Esophagus muscularis mucosa (tissue), 4 donors: ENCODE measurements at places on chromosomes 16 and 17.

- DNase-seq: no peak
Observed at GRCh38 chr16:14013571-14014283, 57.4 kb upstream of the MRTFB start.

GRCh38 chr16:22677024-22677830 is 136.7 kb upstream of the HS3ST2 start:
- DNase-seq: no peak

DNA sequence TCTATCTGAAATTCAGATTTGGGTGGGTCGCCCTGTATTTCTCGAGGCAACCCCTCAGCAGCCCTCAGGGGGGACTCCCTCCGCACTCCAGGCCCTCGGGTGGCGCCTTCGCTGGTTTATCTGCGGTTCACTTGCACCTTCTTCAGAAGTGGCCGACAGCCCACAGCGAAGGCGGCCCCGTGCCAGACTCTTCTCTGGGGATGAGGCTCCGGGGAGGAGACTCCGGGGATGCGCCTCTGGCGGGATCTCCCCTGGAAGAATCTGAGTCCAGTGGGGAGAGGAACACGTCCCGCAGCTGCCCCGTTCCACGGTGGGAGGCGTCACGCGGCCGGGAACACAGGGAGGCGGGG is 63.9 kb upstream of the DNAJA2 start:
- no peak for DNase-seq

- DNase-seq: no peak
Observed at GRCh38 chr16:56862776-56863175, 2.2 kb upstream of the SLC12A3 start.

GRCh38 chr17:10050597-10051101 is 145.6 kb upstream of the RCVRN start:
- DNase-seq: no peak

GRCh38 chr17:31412511-31412910 is 21.0 kb downstream of the RAB11FIP4 start:
- DNase-seq: no peak

DNA sequence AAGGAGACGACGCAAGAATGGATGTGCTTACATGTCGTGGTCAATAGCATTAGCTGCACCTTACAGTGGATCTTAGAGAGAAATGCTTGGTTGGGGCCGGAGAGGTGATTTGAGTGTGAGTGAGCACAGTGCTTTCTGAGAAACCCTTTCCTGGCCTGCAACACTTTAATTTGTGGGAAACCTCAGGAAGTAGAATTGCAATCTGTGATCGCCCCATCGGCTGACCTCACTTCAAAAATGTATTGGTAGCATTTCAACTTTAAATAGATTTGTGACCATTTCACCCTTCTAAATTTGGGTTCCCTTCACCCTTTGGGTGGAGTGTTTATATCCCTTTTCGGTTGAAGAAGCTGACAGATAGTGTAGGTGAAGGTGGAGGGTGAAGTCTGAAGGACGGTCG is 13.2 kb downstream of the PRKCB start:
- DNase-seq: no peak

- DNase-seq: no peak
Observed at GRCh38 chr17:21191698-21192097, 22.3 kb downstream of the TMEM11 start.
